ENCODE measurements at places on chromosomes 2 and 18.

- no peak for DNase-seq
These were observed 49.8 kb upstream of the THOC1 start for GRCh38 chr18:317618-318017.

GRCh38 chr18:28510210-28510609 lies 333.3 kb upstream of the CDH2 start:
- DNase-seq, result no peak

DNA sequence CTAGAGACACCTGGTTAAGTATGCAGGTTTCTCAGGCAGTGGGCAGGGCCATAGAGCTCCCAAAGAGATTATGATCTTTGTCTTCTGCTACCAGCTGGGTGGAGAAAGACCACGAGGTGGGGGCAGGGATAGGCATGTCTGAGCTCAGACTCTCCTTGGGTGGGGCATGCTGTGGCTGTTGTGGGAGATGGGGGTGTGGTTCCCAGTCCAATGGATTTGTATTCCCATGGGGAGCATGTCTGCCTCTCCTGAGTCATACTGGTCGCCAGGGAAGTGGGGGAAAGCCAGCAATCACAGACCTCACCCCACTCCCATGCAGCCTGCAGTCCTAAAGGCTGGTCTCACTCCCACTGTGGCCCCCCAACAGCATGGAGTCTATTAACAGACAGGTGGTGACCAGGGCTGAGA lies 31.4 kb upstream of the RHOB start:
- DNase-seq, result no peak

DNA sequence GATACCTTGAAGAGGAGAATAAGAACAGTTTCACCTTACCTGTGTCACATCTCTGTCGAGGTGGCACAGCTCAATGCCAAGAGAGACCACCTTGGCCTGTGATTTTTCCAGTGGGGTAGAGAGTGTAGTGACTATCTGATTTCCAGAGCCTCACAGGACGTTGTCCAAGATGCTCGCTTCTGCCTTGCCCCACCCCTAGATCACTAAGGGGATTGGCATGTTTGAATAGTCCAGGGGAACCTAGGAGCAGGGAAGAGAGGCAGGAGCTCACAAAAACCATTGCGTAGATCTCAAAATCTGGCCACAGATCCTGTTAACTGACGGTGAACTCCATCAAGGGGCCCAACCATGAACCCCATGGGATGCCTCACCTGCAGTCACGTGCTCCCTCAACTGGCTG lies 24.2 kb downstream of the TMEM178A start:
- no peak for DNase-seq

DNA sequence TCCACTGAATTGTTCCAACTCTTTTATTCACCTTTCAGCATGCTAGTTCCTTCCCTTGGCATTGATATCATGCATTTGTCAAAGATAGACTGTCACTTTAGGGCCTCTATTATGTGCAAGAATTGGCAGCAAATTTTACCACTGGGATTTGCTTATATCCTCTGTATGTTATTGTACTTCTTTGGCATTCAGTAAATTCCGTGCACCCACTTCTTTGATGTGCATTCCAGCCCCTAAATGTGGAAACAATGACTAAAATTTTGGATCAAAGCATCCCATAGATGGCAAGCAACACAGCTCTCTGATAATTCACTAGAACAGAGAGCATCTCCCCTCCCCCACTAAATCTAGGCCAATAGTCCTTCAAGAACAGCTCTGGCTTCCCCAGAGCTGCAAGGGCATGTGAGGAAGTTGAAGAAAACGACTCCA lies 399.0 kb upstream of the HNRNPA3 start:
- no peak for DNase-seq

DNA sequence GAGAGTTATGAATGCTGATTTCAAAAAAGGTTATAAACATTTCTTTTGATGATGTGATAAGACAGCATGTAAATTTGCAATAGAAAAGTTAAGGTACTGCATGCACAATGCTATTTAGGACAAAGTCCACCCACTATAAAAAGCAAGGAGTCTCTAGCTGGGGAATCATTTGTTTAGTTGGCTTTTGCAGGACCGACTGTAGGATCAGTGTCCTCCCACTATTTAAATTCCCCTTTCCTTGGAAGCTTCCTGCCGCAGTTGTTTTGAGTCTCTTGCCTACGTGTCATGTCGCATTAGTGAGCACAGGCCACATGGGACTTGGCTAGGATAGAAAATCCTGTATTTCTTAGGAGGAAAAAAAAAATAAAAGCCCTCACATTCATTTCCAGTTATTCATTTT lies 13.1 kb downstream of the QPCT start:
- DNase-seq, result no peak

All from hypothalamus (tissue), 51 donors.